Activated T-helper 1 cell treated with anti-CD3 and anti-CD28 coated beads, Interleukin-12 subunit alpha, Interleukin-12 subunit beta, Interleukin-2, Interleukin-4 antibody, amounts not matched to agents 30 ng/mL and 10 ng/mL and 1 ng/mL, durations not matched to agents 14 hours and 24 hours and 36 hours (primary cell): ENCODE measurements at places on chromosomes 1 and 21. TPM values are rescaled to one million over a fixed set of nuclear protein-coding genes. Genes with fewer than 3 reads are reported as not detected.

The SRGAP2C gene
- total RNA-seq: 52.6 and 52.9 TPM in 2 replicates

The GREM2 gene
- 0.05 TPM in 2 replicates for total RNA-seq

The ZNF672 gene
- total RNA-seq: 42.3 and 45.2 TPM in 2 replicates

The AIM2 gene
- total RNA-seq: 49.0 and 52.9 TPM in 2 replicates

The GPR3 gene
- total RNA-seq: 3.2 and 4.0 TPM in 2 replicates

The SIK1 gene
- 5.5 and 8.6 TPM in 2 replicates for total RNA-seq

DNA sequence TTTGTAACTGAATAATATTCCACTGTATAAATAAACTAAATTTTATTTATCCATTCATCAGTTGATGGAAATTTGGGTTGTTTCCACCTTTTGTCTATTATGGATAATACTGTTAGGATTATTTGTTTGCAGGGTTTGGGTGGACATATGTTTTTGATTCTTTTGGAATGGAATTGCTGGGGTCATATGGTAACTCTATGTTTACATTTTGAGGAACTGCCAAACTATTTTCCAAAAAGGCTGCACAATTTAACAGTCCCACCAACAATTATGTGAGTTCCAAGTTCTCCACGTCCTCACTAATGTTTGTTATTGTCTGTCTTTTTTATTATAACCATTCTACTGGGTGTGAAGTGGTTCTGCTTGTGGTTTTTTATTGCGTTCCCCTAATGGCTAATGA is 4.3 kb upstream of the SERBP1 start:
- no peak overlapping the region for H3K4me3 ChIP-seq
- H3K27me3 ChIP-seq: no peaks in the 10 kb centered on the region
- peaks cover 6% of the 10 kb centered on the region for H3K36me3 ChIP-seq
- no peak overlapping the region for H3K27ac ChIP-seq

DNA sequence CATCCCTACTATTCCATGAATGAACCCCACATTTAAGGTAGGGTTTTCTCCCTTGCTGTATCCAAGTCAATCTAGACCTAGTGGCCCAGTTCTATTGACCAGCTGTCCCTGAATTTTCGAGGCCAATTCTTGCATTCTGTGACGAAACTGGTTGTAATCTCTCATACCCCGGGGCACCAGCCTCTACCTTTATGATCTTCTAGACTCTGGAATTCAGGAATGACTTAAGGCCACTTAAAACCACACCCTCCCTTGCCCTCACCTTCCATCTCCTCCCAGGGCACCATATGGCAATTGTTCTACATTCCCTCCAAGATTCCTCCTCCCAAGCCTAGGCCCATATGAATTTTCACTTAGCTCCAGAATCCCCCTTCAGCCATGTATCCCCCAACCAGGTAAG is 48.9 kb downstream of the RHOU start:
- H3K4me1 ChIP-seq: no peaks in the 10 kb centered on the region
- no peak overlapping the region for H3K27ac ChIP-seq
- H3K36me3 ChIP-seq: peaks cover 5% of the 10 kb centered on the region
- peaks cover 10% of the 10 kb centered on the region for H3K27me3 ChIP-seq

DNA sequence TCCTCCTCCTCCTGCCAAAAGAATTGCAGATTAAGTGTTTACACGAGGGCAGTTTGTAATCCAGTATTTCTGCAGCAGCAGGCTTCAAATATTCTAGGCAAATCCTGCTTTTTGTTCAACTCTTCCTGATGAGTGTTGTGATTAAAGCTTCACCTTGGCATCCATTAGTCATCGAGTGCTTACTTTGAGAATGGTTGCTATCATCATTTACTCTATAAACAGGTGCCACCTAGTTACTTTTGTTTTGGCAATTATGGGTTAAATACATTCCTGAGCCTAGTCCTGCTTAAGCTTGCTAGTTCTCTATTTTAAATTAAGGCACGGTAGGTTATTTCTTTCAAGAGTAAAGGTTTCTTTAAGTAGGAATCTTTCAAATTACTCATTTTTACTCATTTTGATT is 20.3 kb downstream of the PDC start:
- H3K27ac ChIP-seq: no peak overlapping the region
- peaks cover 15% of the 10 kb centered on the region for H3K4me1 ChIP-seq
- no peak overlapping the region for H3K4me3 ChIP-seq
- no peaks in the 10 kb centered on the region for H3K27me3 ChIP-seq
- DNase-seq: no peak

DNA sequence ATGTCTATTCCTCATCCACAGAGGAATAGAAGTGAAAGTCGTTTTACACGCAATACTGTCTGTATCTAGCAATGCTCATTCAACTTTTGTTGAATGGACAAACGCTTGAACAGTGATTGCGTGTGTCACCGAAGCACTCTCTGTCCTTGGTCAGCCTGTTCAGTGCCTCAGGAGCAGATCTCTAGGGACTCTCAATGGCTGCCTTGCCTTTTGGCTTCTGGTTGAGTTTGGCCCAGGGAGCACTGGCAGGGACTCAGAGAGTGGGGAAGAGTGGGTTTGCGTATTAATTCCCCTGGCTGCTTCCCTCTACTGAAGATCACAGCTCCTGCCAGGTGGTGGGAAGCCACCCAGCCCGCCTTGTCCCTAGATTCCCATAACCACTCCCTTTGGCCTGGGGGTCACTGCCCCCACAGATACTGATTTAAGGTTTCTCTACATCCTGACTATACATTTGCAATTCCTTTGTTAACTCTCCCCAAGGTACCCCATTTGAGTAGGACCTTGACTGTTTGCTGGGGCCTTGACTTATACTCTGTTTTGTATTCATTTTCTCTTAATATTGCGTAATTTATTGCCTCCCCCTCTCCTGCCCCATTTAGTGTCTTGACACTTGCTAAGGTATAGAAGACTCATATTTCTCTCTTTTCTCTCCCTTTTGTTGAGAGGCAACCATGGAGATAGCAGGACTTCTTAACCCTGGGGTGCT is 61.7 kb upstream of the USP24 start:
- H3K4me3 ChIP-seq: no peak overlapping the region
- H3K27ac ChIP-seq: peak overlapping the region; percentile 32
- peaks cover 26% of the 10 kb centered on the region for H3K4me1 ChIP-seq

DNA sequence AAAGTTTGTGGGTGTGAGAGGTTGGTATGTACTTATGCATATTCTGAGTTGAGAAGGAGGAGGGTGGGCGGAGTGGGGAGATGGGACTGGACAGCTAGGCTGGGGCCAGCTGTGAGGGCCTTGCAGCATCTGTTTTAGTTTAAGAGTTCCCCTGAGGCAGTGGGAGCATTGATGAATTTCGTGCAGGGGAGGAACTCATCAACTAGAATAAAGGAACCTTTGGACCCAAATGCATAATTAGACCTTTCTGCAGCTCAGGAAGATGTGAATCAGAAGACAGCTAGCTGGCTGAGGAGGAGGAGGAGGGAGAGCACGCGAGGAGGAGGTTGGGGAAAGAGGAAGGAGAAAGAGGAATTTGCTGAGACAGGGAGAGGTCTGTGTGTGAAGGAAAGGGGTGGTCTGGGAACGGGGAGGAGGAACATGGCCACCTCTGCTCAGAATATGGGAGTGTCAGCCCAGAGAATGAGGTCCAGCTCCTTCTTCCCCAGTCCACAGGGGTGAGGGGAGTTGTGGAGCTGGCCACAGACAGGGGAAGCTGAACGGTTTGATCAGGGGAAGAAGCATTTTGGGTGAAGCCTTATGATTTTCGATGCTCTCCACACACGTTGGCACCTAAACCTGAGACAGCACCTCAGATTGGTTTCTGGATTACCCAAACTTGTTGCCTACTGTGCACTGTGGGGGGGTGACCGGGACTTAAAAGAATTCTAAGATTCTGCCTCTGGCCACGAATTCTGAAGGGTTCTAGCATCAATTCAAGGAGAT is 27.7 kb downstream of the MYOG start:
- H3K4me3 ChIP-seq: no peak overlapping the region
- no peaks in the 10 kb centered on the region for H3K27me3 ChIP-seq
- peaks cover 6% of the 10 kb centered on the region for H3K36me3 ChIP-seq
- DNase-seq: no peak

DNA sequence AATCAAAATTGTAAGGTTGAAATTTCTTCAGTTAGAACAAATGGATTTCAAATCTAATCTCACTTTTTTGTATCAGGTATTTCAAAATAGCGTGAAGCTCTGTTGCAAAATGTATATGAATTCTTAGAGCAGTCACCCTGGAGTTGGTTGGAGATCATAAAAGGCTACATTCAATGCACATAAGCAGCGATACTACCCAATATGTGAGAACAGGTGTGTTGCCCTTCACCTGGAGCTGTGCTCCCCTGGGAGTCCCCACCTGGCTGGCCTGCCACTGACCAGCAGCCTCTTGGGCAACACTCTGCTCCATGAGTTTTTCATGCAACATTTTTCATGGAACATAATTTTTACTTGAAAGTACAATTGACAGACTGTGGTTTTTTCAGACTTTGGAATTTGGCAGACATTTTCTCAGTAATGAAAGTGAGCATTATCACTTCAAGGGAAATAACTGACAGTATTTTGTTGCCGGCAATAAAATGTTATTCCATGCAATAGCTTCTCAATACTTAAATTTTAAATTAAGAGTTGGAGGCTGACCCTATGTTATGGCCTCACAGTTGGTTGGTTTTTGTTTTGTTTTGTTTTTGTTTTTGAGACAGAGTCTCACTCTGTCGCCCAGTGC is 95.1 kb downstream of the ST3GAL3 start:
- H3K4me3 ChIP-seq: no peak overlapping the region
- peaks cover 12% of the 10 kb centered on the region for H3K4me1 ChIP-seq
- H3K36me3 ChIP-seq: peaks cover 2% of the 10 kb centered on the region
- H3K27ac ChIP-seq: no peak overlapping the region
- H3K27me3 ChIP-seq: no peaks in the 10 kb centered on the region
- no peak for DNase-seq

- no peaks in the 10 kb centered on the region for H3K27me3 ChIP-seq
- DNase-seq: no peak
- peaks cover 9% of the 10 kb centered on the region for H3K4me1 ChIP-seq
- H3K36me3 ChIP-seq: no peaks in the 10 kb centered on the region
These were observed 14.1 kb downstream of the TMEM53 start for GRCh38 chr1:44660176-44660575.

GRCh38 chr1:84956097-84956496 is 40.8 kb downstream of the MCOLN2 start:
- no peak for DNase-seq
- H3K4me3 ChIP-seq: no peak overlapping the region
- no peak overlapping the region for H3K27ac ChIP-seq
- no peaks in the 10 kb centered on the region for H3K27me3 ChIP-seq
- peaks cover 21% of the 10 kb centered on the region for H3K4me1 ChIP-seq

DNA sequence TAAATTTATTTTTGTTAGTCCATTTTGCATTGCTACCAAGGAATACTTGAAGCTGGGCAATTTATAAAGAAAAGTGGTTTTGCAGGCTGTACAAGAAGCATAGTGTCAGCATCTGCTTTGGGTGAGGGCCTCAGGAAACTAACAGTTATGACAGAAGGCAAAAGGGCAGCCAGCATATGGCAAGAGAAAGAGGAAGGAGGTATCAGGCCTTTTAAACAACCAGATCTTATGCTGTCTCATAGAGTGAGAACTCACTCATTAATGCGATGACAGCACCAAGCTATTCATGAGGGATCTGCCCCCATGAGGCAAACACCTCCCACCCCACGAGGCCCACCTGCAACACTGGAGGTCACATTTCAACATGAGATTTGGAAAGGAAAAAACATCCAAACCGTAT is 898.4 kb downstream of the KCNT2 start:
- H3K4me1 ChIP-seq: no peaks in the 10 kb centered on the region
- no peak for DNase-seq
- H3K27ac ChIP-seq: no peak overlapping the region
- H3K36me3 ChIP-seq: no peaks in the 10 kb centered on the region

- no peak for DNase-seq
- H3K27ac ChIP-seq: no peak overlapping the region
- no peaks in the 10 kb centered on the region for H3K4me1 ChIP-seq
- peaks cover 32% of the 10 kb centered on the region for H3K27me3 ChIP-seq
- no peak overlapping the region for H3K4me3 ChIP-seq
These were observed 90.4 kb downstream of the PAX7 start for GRCh38 chr1:18721041-18721440.

- H3K36me3 ChIP-seq: no peaks in the 10 kb centered on the region
- DNase-seq: no peak
- H3K27ac ChIP-seq: no peak overlapping the region
- H3K27me3 ChIP-seq: peaks cover 11% of the 10 kb centered on the region
- H3K4me3 ChIP-seq: no peak overlapping the region
These were observed 13.0 kb upstream of the TTC22 start for GRCh38 chr1:54814126-54814498.

GRCh38 chr1:24389231-24389678 is 24.3 kb downstream of the STPG1 start:
- H3K4me1 ChIP-seq: peaks cover 58% of the 10 kb centered on the region
- H3K27me3 ChIP-seq: peaks cover 3% of the 10 kb centered on the region
- no peak overlapping the region for H3K27ac ChIP-seq
- peaks cover 3% of the 10 kb centered on the region for H3K36me3 ChIP-seq
- no peak overlapping the region for H3K4me3 ChIP-seq

DNA sequence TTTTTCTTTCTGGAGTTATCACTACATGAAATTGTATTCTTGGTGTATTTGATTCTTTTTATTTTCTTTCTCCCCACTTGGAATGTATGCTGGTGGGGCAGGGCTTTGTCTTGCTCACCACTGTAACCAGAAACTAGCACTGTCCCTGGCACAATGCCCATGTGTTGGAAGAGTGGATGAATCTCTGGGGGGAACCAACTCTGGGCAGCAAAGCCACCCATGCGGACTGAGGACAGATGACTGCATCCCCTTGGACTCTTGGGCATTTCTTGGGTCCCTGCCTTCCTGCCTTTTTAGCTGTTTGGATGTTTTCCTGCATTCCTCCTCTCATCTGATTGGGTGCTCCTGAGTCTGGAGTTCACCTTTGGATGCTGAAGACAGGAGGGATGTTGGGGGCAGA is 6.1 kb downstream of the CYP4B1 start:
- H3K36me3 ChIP-seq: no peaks in the 10 kb centered on the region
- no peak overlapping the region for H3K27ac ChIP-seq
- H3K27me3 ChIP-seq: no peaks in the 10 kb centered on the region
